ENCODE measurements at places on chromosomes 12 and 14. TPM values are rescaled to one million over a fixed set of nuclear protein-coding genes. Genes with fewer than 3 reads are reported as not detected.

INHBC gene
- not detected for total RNA-seq

BCL2L14 gene
- total RNA-seq = not detected

PPP1R1A gene
- total RNA-seq = 6.0 TPM

TESPA1 gene
- 1.3 TPM for total RNA-seq

- no peak for DNase-seq
Observed at GRCh38 chr12:56836800-56837663, 73.9 kb downstream of the HSD17B6 start.

DNA sequence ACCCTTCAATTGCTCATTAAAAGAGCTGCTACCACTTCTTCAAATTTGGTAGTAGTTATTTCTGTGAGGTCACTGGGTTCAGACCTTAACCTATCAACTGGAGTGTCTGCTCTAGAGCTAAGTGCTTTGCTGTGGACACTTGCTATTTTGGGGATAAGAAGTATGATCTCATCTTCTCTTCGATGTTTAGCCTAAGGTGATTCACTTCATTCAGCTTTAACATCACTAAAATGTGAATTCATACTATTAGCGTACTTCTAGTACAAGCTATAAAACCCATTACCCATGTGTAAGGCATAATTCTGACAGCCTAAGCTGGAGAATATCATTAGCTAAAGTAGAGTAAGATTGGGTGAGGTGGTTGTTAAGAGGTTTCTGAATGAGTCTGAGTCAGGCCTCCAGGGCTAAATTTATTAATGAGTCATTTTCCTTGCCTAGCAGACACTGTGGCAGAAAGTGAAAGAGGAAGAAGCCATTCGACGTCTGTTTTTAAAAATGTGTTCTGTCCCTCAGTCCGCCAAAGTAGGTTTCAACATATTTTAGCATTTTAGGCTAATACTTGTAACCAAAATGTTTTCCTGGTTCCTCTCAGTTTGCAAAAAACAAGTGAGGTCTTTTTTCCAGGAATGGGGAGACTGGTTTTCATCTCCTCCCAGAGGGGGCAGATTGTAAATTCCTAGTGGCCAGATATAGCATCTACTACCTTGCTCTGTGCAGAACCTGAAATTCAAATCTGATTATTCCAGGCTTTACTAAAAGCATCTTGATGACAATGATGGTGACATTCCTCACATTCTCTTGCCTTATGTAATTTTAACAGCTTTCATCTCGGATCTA, 103.6 kb downstream of the SSPN start:
- DNase-seq = no peak

DNA sequence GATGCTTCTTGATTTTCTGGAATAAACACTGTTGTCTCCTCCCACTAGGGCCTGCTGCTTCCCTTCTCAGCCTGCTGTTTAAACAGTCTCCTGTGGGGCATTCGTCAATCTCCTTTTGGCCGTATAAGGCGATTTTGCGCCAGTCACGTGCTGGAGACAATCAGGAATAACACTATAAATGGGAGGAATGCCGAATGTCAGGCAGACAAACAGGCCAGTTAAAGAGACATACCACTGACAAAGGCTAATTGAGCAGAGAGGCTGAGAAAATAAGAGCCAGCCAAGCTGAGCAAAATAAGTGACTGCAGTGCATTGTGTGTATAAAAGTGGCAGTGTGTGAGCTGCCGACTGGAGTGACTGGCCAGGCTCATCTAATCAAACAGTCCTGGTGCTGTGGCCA, 23.3 kb downstream of the DMAC2L start:
- peak; percentile 46 for DNase-seq

DNA sequence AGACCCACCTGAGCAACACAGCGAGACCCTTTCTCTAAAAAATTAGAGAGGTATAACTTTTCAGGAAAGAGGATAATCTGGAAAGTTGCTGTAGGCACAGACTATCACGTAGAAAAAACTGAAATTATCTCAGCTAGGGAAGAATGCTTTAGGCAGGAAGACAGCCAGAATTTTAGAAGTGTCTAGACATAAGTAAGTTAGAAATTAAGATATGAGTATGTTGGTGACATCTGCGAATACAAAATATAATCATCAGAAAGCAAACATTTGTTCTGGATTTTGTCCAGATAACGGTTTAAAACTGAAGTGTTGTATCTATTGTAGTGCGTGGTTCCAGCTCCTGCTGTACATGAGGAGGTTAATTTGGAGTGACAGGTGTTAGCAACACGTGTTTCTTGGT, 123.2 kb downstream of the FBXL14 start:
- DNase-seq = no peak

- no peak for DNase-seq
Observed at GRCh38 chr14:78451319-78451695, 281.1 kb downstream of the NRXN3 start.

DNA sequence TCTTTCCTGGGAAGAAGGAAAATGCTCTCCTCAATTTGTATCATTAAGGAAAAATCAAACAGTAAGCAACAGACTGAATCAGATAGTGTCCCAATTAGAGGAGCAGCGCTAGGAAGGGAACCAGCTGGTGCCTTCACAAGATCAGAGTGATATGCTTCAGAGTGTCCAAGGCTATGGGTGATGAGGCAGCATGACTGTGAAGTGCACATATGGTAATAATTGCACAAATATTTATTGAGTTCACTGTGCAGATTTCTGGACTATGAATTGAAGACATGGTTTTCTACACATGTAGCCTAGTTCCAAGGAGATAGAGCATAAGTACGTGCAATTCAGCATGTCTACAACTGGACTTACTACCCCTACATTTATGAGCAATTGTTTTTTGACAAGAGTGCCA, 78.8 kb upstream of the EVL start:
- DNase-seq = no peak

DNA sequence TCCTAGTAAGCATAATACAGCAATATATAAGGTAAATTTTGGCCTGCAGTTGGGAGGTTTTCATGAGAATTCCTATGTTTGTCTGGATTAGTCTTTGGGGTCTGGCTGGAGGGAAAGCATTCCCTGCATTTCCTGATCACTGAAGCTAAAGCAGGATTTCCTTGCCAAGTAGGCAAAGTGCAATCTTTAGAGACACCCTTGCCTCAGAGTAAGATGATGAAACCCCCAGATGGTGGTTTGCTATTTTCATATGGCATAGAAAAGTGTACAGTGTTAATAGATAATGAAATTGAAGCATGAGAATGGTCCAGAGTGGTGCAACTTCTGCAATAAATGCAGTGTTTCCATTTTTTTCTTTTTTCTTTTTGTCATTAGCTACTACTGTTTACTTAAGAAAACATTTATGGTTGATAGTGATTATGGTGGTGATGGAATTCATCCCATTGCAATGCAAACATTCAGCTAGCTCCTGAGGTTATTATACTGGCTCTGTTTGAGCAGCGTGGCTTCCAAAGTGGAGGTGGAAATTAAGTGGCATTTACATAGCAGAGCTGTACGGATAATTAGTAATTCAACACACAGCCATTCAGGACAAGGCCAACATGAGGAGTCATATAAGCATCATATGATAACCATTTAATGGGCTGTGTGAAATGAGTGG, 276.3 kb downstream of the DUSP6 start:
- DNase-seq = no peak

All from ovary (tissue), 10 donors.